ENCODE measurements at places on chromosomes 12 and 14. TPM values are rescaled to one million over a fixed set of nuclear protein-coding genes. Genes with fewer than 3 reads are reported as not detected.

The NELL2 gene
- total RNA-seq, result not detected

DNA sequence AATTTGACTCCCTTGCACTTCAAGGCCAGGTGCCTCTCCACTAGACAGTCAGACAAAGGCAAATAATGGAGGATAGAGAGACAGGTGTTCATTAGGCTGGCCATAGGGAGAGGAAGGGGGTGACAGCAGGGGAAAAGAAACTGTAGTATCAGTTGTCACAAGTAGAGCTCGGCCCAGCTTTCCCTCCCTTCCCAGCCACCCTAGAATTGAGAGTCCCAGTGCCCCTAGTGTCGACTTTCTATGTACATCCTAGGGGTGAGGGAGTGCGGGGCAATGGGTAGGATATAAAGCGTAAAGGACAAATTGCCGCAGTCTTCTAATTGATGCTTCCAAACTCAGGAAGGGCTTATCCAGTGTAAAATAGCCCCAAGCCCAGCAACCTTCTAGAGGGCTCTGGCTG lies 39.0 kb downstream of the BAZ2A start:
- H3K36me3 ChIP-seq, result peaks cover 32% of the 10 kb centered on the region
- H3K27ac ChIP-seq, result no peak overlapping the region
- no peaks in the 10 kb centered on the region for H3K4me1 ChIP-seq
- no peaks in the 10 kb centered on the region for H3K27me3 ChIP-seq

- no peaks in the 10 kb centered on the region for H3K36me3 ChIP-seq
- peak overlapping the region; percentile 80 for H3K27ac ChIP-seq
- DNase-seq, result peak; percentile 83
- H3K27me3 ChIP-seq, result no peaks in the 10 kb centered on the region
- peaks cover 11% of the 10 kb centered on the region for H3K4me1 ChIP-seq
Observed at GRCh38 chr12:7108003-7108795, 815 bp downstream of the C1RL start.

The CLEC4C gene
- total RNA-seq, result not detected

The CMKLR1 gene
- total RNA-seq, result 5.5 TPM

GRCh38 chr12:130412384-130412783 lies 74.7 kb downstream of the PIWIL1 start:
- H3K4me3 ChIP-seq, result no peak overlapping the region
- no peaks in the 10 kb centered on the region for H3K27me3 ChIP-seq

The OAS2 gene
- 8.4 TPM for total RNA-seq

GRCh38 chr14:92308716-92309115 lies 14.2 kb upstream of the SLC24A4 start:
- no peaks in the 10 kb centered on the region for H3K27me3 ChIP-seq
- H3K36me3 ChIP-seq, result no peaks in the 10 kb centered on the region
- H3K4me3 ChIP-seq, result no peak overlapping the region
- H3K27ac ChIP-seq, result no peak overlapping the region
- H3K4me1 ChIP-seq, result no peaks in the 10 kb centered on the region

The TMBIM6 gene
- total RNA-seq, result 171 TPM

The C14orf39 gene
- total RNA-seq, result 1.9 TPM

The EXOC3L4 gene
- total RNA-seq, result not detected

DNA sequence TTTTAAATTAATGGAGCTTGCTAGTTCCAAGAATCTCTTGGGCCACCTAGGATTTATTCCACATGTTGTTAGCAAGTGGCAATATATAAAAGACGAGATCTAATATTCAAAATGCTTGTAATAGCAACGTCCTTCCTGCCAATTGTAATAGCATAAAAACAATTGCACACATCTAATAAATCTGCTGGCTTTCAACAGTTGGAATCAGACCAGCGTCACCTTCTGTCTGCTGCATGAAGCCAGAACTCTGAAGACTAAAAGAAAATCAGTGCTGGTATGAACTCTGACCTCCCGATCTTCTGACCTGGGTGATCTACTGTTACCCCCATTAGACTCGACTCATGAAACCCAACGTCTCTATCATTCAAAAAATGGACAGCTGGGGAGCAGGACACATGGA lies 100.6 kb downstream of the DIO2 start:
- H3K36me3 ChIP-seq, result no peaks in the 10 kb centered on the region
- no peaks in the 10 kb centered on the region for H3K27me3 ChIP-seq
- no peaks in the 10 kb centered on the region for H3K4me1 ChIP-seq
- H3K27ac ChIP-seq, result no peak overlapping the region
- no peak for DNase-seq

DNA sequence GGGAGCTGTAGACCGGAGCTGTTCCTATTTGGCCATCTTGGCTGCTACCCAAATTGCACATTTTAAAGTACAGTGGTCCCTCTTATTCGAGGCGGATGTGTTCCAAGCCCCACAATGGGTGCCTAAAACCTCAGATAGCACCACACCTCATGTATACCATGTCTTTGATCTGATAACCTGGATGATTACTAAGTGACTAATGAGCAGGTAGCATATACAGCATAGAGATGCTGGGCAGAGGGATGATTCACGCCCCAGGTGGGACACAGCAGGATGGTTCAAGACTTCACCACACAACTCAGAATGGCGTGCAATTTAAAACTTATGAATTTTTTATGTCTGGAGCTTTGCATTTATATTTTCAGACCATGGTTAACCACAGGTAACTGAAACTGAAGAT lies 255.0 kb downstream of the AKAP6 start:
- no peak for DNase-seq
- H3K4me1 ChIP-seq, result peaks cover 2% of the 10 kb centered on the region
- no peaks in the 10 kb centered on the region for H3K36me3 ChIP-seq
- H3K27ac ChIP-seq, result no peak overlapping the region
- no peak overlapping the region for H3K4me3 ChIP-seq
- no peaks in the 10 kb centered on the region for H3K27me3 ChIP-seq

GRCh38 chr14:104214431-104215218 lies 76.2 kb downstream of the KIF26A start:
- no peaks in the 10 kb centered on the region for H3K4me1 ChIP-seq
- no peaks in the 10 kb centered on the region for H3K36me3 ChIP-seq
- H3K27ac ChIP-seq, result no peak overlapping the region
- DNase-seq, result no peak
- H3K27me3 ChIP-seq, result peaks cover 39% of the 10 kb centered on the region
- no peak overlapping the region for H3K4me3 ChIP-seq

GRCh38 chr14:102610968-102611811 lies 18.7 kb downstream of the RCOR1 start:
- H3K27me3 ChIP-seq, result no peaks in the 10 kb centered on the region
- H3K36me3 ChIP-seq, result no peaks in the 10 kb centered on the region
- H3K4me1 ChIP-seq, result peaks cover 5% of the 10 kb centered on the region

The AEBP2 gene
- total RNA-seq, result 24.3 TPM

DNA sequence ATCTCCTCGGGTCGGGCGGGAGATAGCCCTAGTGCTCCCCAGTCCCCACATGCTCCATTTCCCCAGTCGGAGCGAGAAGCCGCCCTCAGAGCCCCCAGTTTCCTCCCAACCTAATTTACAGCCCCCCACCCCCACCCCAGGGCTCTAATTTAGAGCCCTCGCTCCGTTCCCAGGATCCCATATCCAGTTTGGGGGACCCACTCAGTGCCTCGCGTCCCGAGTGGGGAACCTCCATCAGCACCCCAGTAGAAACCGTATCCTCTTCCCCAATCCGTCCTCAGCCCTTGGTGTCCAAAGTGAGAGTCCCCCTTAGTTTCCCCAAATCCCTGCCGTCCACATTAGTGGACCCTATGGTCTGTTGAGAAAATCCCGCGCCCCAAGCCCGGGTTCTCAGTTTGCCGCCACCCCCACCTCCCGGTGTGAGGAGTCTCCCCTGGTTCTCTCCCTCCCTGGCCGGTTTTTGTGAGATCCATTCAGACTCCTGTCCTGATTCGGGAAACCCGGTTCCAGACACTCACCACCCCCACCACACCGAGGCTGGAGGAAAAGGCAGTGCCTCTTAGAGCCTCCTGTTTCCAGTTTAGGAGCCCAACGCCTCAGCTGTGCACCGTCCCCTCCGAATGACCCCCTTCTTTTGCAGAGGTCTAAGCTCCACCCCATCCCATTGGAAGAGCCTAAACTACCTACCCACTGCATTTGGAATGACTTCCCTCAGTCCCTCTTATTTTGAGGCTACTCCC lies 809 bp upstream of the MSI1 start:
- H3K27ac ChIP-seq, result no peak overlapping the region
- no peaks in the 10 kb centered on the region for H3K27me3 ChIP-seq
- no peaks in the 10 kb centered on the region for H3K4me1 ChIP-seq
- DNase-seq, result no peak
- no peaks in the 10 kb centered on the region for H3K36me3 ChIP-seq
- peak overlapping the region; percentile 52 for H3K4me3 ChIP-seq

The COX14 gene
- total RNA-seq, result 116 TPM

The KRT6C gene
- 0.24 TPM for total RNA-seq

The CLBA1 gene
- total RNA-seq, result 1.3 TPM

The TMED8 gene
- total RNA-seq, result 3.5 TPM

DNA sequence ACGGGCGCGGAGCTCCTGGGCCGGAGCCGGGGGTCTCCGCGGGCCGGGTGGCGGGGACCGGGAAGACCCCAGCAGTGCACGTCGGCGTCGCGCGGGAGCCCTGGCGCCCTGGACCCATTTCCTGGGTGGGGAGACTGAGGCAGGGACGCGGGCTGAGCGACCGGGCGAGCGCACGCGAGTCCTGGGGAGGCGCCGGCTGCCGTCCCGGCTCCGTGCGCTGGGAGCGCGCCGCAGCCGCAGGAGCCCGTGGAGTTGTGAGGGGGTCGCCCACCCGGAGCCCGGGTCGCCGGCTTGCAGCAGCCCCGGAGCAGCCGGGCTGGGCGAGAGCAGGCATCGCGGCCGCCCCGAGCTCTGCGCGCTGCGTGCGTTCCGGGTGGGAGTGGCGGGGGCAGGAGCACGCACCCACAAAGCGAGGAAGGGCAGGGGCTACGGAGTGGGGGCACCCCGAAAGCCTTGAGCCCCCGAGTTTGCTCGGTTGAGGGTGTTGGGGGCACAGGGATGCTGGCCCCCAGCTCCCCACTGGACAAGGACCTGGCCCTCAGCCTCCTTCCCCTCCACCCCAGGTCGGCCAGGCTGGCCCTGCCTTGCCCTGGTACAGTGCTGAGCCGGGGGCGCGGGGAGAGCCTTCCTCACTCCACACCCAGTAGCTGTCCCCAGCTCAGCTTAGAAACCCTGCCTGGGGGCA lies 620 bp downstream of the MMP17 start:
- H3K4me3 ChIP-seq, result peak overlapping the region; percentile 64
- H3K4me1 ChIP-seq, result peaks cover 5% of the 10 kb centered on the region
- peak; percentile 69 for DNase-seq
- H3K36me3 ChIP-seq, result no peaks in the 10 kb centered on the region
- peaks cover 7% of the 10 kb centered on the region for H3K27me3 ChIP-seq

The MUCL1 gene
- not detected for total RNA-seq

DNA sequence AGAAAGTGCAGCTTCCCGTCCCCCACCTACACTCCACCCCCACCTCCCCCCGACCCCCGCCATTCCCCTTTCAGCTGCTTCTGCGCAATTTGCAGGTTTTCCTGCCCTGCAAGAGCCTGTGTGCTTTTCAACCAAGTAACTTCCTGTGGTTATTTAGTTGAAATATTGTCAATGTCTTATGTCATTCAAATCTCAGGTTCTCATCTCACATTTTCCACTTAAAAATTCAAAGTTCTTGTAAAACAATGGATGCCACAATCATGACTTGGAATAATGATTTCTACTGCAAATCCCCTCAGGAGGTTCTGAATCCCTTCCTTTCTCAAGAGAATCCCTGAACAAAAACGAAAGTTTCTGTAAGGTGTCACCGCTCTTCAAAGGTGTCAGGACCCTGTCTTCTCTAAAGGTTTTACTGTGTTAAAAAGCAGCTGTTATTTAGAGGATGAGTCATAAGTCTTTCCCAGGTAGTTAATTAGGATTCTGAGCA lies 31.6 kb downstream of the WBP11 start:
- peaks cover 20% of the 10 kb centered on the region for H3K4me1 ChIP-seq
- H3K36me3 ChIP-seq, result no peaks in the 10 kb centered on the region
- H3K27me3 ChIP-seq, result no peaks in the 10 kb centered on the region
- peak overlapping the region; percentile 97 for H3K27ac ChIP-seq

- no peaks in the 10 kb centered on the region for H3K27me3 ChIP-seq
- no peak overlapping the region for H3K4me3 ChIP-seq
- DNase-seq, result no peak
- no peaks in the 10 kb centered on the region for H3K36me3 ChIP-seq
- no peak overlapping the region for H3K27ac ChIP-seq
- H3K4me1 ChIP-seq, result no peaks in the 10 kb centered on the region
Observed at GRCh38 chr12:79452906-79453305, 237.9 kb downstream of the PAWR start.

- no peak for DNase-seq
- H3K4me1 ChIP-seq, result peaks cover 57% of the 10 kb centered on the region
- peak overlapping the region; percentile 40 for H3K4me3 ChIP-seq
- H3K27me3 ChIP-seq, result no peaks in the 10 kb centered on the region
- H3K27ac ChIP-seq, result peak overlapping the region; percentile 83
Observed at GRCh38 chr14:30994681-30995620, 30.5 kb upstream of the AP4S1 start.

DNA sequence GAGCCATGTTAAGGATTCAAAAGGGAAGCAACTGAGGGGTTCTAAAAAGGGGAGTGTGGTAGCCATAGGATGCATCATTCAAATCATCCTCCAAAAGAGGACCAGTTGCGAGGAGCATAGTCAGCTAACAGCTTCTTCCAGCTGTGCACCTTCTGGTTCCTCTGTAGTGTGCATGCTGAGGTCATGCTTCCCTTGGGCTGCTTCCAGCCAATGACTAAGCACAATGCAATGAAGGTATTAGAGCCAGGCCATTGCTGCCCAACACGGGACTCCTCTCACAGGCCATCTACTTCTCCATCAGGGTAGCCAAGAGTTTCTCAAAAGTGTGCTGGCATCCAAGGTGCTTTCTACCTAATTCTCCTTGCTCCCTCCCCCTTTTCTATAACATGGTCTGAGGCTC lies 69.2 kb upstream of the ARID2 start:
- no peak overlapping the region for H3K27ac ChIP-seq
- no peak for DNase-seq

DNA sequence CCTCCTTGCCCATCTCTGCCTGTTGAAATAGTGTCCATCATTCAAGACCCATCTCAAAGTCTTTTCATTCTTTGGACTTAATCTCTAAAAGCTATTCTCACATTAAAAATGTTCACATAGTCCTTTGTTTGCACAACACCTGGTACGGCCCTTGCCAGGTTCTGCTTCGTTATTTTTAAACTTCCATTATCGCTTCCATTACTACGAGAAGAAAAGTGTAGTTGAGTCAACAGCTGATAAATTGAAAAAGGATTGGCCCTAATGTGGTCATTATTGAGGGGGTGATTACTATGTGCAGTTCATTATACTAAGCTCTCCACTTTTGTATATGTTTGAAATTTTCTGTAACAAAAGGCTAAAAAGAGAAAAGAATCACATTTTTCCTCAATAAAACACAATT lies 17.8 kb downstream of the KCNJ8 start:
- no peak for DNase-seq
- no peaks in the 10 kb centered on the region for H3K36me3 ChIP-seq
- no peak overlapping the region for H3K4me3 ChIP-seq
- H3K27ac ChIP-seq, result no peak overlapping the region

- H3K27ac ChIP-seq, result no peak overlapping the region
- H3K4me1 ChIP-seq, result no peaks in the 10 kb centered on the region
- peaks cover 2% of the 10 kb centered on the region for H3K27me3 ChIP-seq
- H3K36me3 ChIP-seq, result no peaks in the 10 kb centered on the region
- H3K4me3 ChIP-seq, result no peak overlapping the region
Observed at GRCh38 chr12:102973583-102973982, 16.1 kb downstream of the ASCL1 start.

Measured in psoas muscle (tissue), 8 donors.